ENCODE measurements at places on chromosomes 7 and 10. TPM values are rescaled to one million over a fixed set of nuclear protein-coding genes. Genes with fewer than 3 reads are reported as not detected.

CDH23 gene
- 2.4 TPM for total RNA-seq

BUB3 gene
- total RNA-seq: 256 TPM

IKZF1 gene
- 277 TPM for total RNA-seq

- no peaks in the 10 kb centered on the region for H3K27me3 ChIP-seq
- peaks cover 29% of the 10 kb centered on the region for H3K4me1 ChIP-seq
- H3K4me3 ChIP-seq: no peak overlapping the region
- no peak overlapping the region for H3K27ac ChIP-seq
- H3K36me3 ChIP-seq: no peaks in the 10 kb centered on the region
These were observed 19.1 kb upstream of the PRF1 start for GRCh38 chr10:70621503-70622078.

GRCh38 chr10:47030191-47030703, 119.0 kb downstream of the PTPN20 start:
- no peaks in the 10 kb centered on the region for H3K27me3 ChIP-seq
- no peaks in the 10 kb centered on the region for H3K4me1 ChIP-seq
- H3K4me3 ChIP-seq: no peak overlapping the region
- no peaks in the 10 kb centered on the region for H3K36me3 ChIP-seq

DNA sequence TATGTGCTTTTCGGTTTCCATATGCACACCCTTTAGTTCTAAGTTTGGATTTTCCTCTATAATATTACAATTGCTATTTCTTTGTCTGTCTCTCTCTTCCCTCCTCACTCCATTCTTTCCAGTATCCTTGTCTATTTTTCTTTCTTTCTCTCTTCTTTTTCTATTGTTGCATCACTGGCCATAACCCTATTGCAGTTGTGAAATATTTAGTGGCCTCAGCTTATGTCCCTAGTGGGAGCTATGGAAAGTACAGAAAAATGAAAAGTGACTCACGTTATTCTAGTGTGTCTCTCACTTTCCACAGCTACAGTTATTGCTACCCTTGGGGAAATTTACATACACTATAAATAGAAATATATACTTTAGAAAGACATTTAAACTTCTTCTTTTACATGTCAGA, 59.1 kb downstream of the CNTNAP2 start:
- DNase-seq: no peak
- no peaks in the 10 kb centered on the region for H3K36me3 ChIP-seq
- H3K4me3 ChIP-seq: no peak overlapping the region

Measured in activated CD8-positive, alpha-beta T cell treated with anti-CD3 and anti-CD28 coated beads for 36 hours (primary cell).